ENCODE measurements at places on chromosomes 1 and 21.
A peak's percentile ranks its signal among the peaks of the same experiment; 100 is the strongest.

GRCh38 chr1:208528578-208529240, 284.5 kb upstream of the PLXNA2 start:
- peak; percentile 59 for DNase-seq

GRCh38 chr1:66265796-66266195, 268.2 kb upstream of the SGIP1 start:
- no peak for DNase-seq

DNA sequence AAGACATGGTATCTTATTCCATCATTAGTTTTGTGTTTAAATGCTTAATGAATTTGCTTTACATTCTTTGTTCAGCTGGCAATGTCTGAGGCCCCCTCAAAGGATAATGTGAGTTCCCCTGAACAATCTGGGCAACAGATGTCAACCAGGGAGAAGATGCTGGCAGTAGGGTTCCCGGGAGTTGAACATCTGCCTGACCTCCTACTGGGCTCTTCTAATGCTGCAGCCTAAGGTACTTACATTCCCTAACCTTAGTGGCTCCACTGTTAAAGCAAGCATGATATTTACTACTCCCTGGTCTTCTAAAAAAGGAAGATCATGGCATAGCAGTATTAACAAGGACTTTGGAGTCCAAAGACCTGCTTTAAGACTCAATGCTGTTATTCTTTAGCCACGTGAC, 574.9 kb upstream of the NR5A2 start:
- no peak for DNase-seq

DNA sequence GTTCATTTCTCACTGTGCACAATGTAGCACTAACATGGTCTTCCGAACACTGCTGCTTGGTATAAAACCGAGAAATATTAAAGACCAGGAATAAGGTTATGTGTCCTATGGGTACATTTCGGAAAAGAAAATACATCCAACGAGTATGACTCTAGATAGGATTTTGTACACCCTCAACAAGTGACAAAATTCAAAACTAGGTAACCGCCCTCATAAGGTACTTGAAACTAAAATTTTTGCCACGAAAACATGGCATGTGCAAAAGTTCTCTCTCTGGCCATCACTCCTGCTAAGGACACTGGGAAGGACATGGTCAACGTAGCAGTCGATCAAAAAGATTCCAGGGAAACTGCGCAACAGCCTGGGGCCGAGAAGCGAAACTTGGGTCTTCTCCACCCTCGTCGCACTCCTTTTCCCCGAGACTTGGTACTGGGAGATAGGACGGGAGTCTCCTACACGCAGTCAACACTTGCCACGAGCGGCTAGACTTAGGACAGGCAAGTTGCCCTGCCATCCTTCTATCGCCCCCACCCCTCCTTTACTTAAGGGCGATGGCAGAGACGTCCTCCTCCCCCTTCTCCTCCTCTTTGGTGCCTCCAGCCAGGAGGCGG, 338 bp upstream of the TOR1AIP1 start:
- DNase-seq = peak; percentile 98

DNA sequence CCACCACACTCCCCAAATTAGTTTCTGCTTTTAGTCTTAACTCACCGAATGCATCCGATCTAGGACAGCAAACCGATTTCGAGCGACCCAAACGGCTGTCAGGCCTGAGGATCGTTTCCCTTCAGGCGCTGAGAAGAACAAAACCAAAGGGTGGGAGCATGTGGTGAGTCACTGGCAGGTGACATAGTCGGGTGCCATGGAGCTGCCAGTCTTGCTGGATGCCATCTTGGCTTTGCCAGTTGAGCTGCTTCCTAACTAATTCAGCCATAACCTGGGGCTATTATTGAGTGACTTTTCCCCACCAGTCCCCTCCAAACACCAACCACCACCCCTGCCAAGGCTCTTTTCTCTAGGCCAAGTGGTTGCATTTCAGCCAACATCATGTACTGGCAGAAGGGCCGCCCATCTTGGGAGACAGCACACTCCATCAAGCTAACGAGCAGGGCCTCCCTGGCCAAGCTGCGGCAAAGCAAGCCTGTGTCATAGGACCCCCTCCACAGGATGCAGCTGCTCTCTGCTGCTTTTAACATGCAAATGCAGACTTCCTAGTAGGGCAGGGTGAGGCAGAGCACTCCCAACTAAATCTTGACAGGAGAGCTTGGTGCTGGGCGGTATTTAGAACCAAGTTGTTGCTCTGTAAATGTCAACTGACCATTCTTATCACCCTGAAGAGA, 22.3 kb upstream of the PEX19 start:
- DNase-seq = no peak

DNA sequence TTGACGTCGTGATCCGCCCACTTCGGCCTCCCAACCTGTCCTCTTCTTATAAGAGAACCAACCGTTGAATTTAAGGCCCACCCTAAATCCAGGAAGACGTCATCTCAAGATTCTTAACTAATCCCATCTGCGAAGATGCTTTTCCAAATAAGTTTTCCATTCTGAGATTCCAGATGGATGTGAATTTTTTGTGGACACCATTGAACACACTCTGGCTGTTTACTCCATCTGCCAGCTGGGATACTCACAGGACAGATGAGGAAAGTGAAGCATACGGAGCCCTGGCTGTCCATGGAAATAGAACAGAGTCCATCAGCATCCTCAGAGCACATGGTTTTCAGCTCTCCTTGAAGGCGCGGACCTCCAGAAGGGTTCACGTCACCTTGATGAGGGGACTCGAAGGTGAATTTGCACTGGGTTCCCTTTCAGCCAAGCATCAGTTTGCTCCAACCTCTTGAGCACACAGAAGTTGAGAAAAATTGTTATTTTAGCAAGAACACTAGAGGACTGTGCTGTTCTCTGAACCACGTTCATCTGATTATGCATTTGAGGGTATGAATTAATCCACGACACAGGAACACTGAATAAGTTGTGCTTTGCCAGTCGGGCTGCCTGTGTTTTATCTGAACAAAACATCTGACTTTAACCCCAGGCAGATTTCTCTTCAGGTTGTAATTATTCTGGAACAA, 68.6 kb downstream of the KAZN start:
- DNase-seq = no peak

- no peak for DNase-seq
Measured at GRCh38 chr1:21640653-21641052, 28.5 kb downstream of the RAP1GAP start.

- DNase-seq = peak; percentile 54
Measured at GRCh38 chr1:22731924-22732720, 21.5 kb downstream of the EPHB2 start.

- DNase-seq = no peak
Measured at GRCh38 chr1:67241200-67241746, 66.4 kb upstream of the IL12RB2 start.

DNA sequence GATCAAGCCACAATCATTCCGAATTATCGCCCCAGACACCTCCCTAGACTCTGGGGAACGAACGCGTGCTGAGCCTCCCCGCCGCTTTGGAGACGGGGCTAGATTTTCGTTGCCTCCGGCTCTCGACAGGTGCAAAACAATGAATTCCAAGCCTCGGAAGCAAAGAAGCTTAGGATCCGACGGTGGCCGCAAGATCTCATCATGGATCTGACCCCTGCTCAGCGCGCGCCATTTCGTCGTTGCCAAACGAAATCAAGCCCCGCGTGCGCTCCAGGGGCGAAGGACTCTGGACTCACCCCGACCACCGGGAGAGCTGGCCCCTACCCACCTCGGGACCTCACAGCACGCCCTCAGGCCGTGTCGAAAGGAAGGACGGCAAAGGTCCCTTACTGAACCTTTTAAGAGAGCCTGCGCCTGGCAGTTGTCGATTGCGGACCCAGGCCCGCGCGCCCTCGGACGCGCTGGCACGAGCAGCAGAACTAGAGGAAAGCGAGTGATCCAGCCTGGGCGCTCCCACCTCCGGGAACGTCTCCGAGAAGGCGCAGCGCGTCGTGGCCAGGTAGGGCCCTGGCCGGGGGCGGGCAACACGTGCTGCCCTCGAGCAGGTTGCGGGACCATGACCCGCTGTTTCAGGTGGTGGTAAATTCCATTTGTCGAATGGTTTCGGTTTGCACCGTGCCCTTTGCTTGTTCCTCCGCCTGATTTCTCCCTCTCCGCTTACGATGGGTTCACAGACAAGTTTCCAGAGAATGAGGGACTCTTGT, 1.6 kb upstream of the RUNX3 start:
- no peak for DNase-seq
